Hematopoietic multipotent progenitor cell treated with erythropoietin and hydrocortisone succinate and interleukin-3 and kit ligand, for 17 days (in vitro differentiated cells): ENCODE measurements at places on chromosomes 11 and 22.

DNA sequence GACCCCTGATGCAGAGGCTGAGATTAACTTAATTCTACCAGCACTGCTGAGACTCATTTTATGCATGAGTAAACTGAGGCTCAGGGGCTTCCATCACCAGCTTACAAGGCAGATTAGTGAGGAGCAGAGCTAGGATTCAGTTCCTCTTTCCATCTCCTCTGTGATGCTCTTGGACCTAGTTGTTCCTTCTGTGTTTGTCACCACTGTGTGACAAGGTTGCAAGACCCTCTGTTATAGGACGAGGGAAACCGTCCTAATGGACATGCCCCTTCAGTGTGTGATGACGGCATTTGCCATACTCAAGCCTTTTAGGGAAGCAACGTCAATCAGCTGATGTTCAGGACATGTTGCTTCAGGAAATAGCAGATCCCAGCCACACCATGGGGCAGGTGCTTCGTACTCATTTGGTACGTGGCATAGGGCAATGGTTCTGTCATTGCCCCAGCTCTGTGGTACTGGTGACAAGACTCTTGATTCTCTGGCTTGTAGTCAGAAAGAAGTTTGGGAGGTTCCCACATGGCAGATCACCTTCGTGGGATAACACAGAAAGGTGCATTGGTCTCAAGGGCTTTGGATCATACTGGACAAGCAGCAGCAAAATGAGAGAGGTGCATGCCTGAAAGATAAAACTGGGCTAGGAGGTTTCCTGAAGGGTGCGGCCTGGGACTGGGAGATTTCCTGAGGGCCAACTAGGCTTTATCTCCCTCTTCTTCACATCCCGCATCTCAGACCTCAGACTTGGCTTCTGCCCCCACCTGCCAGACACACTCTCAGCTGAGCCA is 23.9 kb upstream of the CD44 start:
- no peak for DNase-seq

- DNase-seq = no peak
Observed at GRCh38 chr11:60951606-60951903, 421 bp downstream of the SLC15A3 start.

GRCh38 chr22:31019191-31019930 is 50.3 kb downstream of the TUG1 start:
- no peak for DNase-seq

- no peak for DNase-seq
Observed at GRCh38 chr11:72012897-72013721, 14.4 kb downstream of the IL18BP start.

GRCh38 chr22:20106205-20106848 is 9.6 kb upstream of the RANBP1 start:
- no peak for DNase-seq

DNA sequence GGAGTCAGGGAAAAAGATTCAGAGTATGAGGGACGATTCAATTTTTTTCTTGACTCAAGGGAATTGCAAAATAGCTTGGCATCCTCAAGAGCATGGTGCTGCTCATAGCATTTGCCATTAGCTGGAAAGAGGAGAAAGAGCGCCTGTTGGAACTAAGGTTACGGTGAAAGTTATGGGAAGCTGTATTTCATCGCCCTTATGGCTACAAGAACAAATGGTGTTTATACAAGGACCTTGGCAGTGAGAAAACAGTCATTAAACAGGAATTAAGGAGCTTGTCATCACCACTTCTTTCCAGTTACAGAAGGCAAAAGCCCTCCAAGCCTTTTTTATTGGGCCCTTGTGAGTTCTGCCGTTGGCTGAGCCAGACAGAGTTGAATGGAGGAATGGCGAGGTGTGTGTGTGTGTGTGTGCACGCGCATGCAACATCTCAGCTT is 74.2 kb downstream of the ALX4 start:
- no peak for DNase-seq

GRCh38 chr11:36361472-36361871 is 65.4 kb downstream of the PRR5L start:
- no peak for DNase-seq

DNA sequence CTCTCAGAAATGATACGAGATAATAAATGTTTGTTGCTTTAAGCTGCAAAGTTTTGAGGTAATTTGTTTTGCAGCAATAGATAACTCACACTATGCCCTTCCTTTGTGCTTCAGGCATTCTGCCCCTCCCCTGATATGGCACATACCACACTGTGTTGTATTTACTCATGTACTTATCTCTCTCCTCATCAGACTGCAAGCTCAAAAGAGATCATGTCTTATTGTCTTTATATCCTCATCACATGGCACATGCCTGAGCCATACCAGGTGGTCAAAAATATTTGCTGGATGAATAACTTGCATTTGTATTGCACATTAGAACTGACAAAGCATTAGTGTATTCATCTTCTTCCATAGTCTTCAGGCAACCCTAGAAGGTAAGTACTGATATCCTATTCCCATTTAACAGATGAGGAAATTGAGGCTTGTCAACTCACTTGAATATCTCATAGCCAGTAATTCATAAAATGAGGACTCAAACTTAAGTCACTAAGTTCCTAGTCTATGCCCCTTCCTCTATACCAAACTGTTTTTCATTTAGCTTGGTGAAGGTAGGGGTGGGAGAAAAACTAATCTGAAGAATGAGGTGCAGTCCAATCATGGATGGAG is 83.9 kb upstream of the EED start:
- peak; percentile 18 for DNase-seq

DNA sequence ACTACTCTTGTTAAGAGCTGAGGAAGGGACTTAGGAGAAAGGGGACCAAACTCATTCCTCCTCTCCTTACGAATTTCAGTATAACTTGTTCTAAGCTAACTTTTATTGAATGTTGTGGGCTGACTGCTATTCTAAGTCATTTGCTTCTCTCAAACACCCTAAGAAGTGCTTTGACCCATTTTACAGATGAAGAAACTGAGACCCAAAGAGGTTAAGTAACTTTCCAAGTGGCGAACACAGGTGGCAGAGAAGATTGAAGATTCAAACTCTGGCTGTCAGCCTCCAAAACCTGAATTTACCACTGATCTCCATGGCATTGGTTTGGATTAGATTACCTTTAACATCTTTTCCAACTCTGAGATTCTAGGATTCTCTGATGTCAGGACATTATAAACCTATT is 52.2 kb downstream of the TIMP3 start:
- DNase-seq = no peak

GRCh38 chr11:120657306-120658070 is 145.9 kb downstream of the GRIK4 start:
- DNase-seq = no peak

GRCh38 chr11:70212227-70212811 is 9.2 kb downstream of the FADD start:
- no peak for DNase-seq

GRCh38 chr11:130431801-130432200 is 3.4 kb upstream of the ADAMTS8 start:
- no peak for DNase-seq

DNA sequence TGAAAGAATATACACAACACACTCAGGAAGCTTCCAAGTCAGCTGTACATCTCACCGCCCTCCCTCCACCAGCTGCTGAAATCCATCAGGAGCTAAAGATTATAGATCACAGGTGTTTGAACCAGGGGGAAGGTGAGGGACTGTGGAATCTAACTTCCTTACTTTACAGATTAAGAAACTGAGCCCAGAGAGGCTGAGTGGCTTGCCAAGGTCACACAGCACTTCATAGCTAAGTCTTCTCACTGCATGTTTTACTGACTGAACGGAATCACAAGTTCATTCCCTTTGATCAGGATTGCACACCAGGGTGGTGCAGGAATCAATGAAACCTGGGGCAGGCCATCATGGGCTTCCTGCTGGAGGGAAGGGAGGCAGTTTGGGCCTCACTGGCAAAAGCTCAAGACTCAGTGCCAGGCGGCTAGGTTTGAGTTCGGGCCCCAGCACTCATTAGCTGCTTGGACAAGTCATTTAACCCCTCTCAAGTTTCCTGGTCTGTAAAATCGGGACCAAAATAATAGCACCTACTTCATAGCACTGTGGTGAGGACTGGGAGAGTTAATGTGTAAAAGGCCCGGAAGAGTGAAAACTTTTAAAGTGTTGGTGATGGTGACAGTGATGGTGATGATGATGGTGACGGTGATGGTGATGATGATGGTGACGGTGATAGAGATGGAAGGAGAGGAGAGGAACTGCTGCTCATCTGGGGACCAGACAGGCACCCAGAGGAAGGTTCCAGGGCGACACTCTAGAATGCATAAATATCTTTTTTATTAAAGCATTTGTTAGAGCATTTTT is 8.2 kb downstream of the CD5 start:
- DNase-seq = no peak

- no peak for DNase-seq
Observed at GRCh38 chr22:33022231-33022630, 36.0 kb downstream of the SYN3 start.

DNA sequence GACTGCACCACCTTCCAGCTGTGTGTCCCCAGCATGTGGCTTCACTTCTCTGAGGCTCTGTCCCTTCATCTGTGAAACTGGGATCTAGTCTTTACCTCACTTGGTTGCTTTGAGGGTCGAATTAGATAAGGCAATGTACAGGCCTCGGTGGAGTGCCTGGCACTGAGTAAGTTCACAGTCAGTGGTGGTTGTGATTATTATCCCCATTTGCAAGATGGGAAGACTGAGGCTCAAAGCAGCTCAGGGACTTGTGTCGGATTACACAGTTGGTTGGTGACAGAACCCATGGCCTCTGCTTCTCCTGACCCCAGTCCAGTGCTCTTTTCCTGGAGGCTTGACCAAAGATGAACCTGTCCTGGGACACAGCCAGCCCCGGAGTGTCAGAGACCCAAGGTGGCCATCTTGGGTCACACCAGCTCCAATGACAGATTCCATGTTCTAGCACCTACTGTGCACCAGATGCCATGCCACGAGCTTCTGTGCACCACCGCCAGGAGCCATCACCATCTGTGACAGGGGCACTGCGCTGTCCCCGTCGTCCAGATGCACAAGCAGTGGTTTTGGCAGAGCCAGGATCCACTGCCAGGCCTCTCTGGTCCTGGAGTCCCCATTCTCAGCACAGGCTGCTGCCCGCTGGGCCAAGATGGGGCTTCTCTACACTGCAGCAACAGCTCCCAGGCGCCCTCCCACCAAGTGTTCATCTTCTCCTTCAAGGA is 60.5 kb downstream of the IGLL1 start:
- no peak for DNase-seq

DNA sequence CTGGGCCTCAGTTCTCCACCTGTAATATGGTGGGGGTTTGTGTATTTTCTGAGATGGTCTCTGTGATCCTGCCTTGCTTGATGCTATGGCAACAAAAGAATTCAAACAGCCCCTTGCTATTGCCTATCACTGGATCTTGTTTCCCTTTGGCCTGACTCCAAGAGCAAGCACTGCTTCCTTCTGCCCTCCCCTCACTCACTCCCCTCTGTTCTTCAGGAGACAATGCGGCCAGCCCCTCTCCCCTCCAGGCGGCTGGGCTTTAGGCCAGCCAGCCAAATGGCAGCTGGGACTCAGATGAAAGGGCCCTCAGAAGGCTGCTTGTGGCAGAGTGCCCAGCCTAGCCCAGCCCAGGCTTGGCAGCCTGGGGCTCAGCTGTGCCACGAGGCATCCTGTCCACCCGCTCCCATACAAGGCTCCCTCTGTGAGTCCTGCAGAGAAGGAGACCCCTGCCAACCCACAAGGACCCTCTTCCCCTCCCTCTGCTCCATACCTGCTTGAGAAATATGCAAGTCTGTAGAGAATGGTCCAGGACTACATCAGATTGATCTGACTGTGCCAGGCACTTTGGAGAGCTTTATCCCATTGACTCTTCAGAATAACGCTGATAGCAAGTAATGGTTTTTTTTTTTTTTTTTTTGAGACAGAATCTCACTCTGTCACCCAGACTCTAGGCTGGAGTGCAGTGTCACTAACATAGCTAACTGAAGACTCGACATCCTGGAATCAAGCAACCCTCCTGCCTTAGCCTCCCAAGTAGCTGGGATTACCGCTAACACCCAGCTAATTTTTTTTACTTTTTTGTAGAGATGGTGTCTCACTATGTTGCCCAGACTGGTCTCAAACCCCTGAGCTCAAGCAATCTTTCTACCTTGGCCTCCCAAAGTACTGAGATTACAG is 7.6 kb upstream of the KCTD14 start:
- DNase-seq = no peak

DNA sequence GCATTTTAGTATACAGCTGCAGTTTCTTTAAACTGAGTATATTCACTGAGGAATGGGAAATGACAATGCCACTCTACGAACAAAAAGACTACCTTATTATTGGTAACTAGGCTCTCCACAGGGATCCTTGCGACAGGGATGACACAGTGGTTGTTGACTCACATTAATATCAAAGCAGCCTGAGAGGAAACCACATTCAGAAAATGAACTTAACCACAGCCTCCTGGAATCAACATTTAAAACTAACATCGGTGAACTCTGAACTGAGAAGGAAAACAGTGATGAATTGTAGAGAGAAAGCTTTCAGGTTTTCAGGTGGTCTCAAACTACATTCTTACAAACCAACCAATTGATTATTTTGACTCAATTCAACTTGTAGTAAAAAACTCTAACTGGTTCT is 90.3 kb upstream of the MTMR2 start:
- no peak for DNase-seq

DNA sequence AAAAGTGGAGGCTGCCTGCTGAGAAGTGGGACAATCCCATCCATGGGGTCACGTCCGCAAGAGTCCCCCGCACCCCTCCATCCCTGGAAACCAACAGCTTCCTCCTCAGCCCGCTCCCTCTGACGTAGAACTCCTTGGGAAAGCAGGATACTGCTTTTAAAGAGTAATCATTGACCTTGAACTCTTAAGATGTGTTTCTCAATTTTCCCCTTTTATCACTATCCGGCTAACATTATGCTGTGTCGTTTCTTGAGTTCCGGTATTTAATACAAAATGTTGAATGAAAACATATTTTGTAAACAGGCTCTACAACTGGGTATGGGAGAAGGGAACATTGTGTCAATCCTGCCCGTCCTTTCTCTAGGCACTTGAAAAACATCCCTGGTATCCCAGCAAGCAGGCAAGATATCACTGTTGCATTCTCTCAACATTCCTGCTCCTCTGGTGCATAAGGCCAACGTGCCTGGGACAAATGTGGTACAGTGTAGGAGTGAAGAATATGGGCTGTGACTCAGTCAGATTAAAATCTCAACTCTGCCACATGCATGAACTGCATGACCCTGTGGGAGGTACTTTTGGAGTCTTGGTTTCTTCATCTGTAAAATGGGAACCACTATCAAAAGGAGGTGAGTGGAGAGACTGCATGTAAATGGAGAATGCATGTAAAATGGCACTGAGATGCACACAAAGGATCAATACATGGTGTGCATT is 52.8 kb downstream of the WT1 start:
- DNase-seq = no peak
